Fibroblast of skin of left biceps (primary cell): ENCODE measurements at places on chromosomes 11 and 22.

GRCh38 chr11:72233773-72234513, 9.4 kb downstream of the INPPL1 start:
- DNase-seq, result no peak

- no peak for DNase-seq
Measured at GRCh38 chr11:456533-456932, 6.5 kb downstream of the PTDSS2 start.

DNA sequence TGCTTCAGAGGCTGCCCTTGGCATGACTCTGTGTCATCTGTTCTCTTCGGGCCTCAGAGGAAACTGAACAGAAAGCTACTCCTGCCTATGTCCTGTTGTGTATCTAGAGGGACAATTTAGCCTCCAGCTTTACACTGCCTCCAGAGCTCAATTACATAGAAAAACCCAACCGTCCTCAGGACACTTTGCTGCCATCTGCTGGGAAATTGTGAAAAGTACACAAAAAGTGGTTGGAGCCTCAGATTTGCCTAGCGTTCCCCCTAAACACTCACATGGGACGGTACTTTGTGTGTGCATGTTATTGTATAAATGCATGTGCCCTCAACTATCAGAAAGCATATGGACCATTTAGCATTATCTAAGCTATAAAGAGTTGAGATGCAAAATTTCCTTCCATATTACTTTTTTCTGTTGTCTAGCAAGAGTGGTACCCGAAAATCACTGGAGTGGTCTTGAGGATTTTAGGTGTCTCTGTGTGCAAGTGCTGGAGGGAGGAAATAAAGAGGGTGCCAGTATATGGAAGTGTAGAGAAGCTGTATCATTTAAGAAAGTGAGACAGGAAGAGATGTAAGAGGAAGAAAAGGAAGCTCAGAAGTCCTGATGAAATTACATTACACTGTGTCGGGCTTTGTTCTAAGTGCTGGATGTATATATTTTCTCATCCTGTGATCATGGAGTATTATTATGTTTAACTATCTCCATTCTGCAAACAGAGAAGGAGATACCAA, 8.7 kb upstream of the MS4A4E start:
- no peak for DNase-seq

DNA sequence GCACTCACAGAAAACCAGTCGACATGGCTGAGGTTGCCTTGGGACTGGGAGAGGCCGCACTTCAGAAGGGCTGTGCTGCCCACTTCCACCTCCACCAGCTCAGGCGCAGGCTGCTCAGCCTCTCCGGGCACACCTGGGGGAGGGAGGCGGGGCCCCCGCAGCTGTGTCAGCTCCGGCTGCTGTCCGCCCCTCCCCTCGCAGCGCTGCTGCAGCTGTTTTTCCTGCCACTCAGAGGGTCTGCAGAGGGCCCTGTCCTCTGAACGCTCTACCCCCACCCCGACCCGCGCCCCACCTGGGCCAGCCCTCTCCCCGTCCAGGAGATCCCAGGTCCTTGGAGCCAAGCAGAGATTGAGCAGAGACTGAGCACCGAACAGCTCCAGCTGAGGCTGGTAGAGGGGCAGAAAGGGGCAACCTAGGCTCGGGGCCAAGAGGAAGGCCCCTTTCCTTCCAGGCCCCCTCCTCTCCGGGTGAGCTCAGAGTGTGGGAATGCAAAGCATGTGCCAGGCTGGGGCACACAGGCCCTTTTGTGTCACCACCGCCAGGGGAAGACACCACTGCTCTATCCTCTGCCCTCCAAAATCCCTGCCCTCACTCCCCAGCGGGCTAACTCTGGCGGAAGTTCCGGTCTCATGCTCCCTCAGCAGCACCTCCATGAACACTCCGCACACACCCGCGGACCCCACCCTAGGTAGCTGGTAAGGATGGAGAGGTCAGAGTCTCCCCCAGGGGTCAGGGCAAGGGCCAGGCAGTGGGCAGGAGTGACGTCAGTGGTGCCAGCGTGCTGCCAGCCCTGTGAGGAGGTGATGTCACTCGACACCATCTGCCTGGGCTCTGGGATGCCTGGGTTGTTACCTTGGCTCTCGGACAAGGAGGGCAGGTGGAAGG, 1.6 kb downstream of the MCAM start:
- no peak for DNase-seq
